Thyroid gland (tissue), 4 donors: ENCODE measurements at places on chromosomes 3 and 15. TPM values are rescaled to one million over a fixed set of nuclear protein-coding genes. Genes with fewer than 3 reads are reported as not detected.

- H3K4me1 ChIP-seq: no peaks in the 10 kb centered on the region
- H3K27ac ChIP-seq: no peak overlapping the region
- H3K27me3 ChIP-seq: no peaks in the 10 kb centered on the region
- DNase-seq: no peak
- no peak overlapping the region for H3K4me3 ChIP-seq
These were observed 60.9 kb upstream of the CDV3 start for GRCh38 chr3:133512416-133513089.

CAMKV gene
- not detected for total RNA-seq

SLC22A13 gene
- total RNA-seq: not detected

ZNF662 gene
- 14.2 TPM for total RNA-seq

DUOXA2 gene
- 11.8 TPM for total RNA-seq

EPHB1 gene
- 3.8 TPM for total RNA-seq

HYAL2 gene
- 133 TPM for total RNA-seq

DNA sequence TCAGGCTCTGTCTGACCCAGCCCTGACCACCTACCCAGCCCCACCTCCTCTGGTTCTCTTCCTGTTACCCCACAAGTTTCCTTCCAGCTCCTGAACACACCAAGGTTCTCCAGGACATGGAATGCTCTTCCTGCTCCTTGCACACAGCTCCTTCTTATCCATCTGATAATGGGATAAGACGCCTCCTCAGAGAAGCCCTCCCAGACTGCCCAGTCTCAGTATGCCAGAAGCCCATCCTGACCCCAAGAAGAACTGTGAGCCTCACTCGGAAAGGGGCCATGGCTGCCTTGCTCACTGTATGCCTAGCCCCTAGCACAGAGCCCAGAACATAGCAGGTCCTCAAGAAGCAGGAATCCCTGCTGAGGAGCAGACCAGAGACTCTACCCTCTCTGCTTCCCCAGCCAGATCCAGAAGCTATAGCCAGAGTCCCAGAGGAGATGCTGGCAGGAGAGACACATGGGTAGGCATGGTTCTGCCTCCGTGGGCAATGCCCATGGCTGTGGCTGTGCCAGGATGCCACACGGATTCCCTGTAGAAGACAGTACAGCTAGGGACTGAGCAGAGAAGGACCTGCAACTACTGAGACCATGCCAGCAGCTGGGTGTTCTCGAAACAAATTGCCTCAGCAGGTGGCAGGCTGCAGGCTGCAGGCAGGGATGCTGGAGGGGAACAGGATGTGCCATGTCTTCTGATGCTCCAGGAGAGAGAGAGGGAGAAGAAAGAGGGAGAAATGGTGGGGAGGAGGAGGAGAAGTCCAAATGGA is 74.0 kb upstream of the LINGO1 start:
- H3K27me3 ChIP-seq: no peaks in the 10 kb centered on the region
- H3K4me3 ChIP-seq: no peak overlapping the region
- no peak for DNase-seq
- no peaks in the 10 kb centered on the region for H3K36me3 ChIP-seq
- no peak overlapping the region for H3K27ac ChIP-seq

GRCh38 chr3:130085881-130086280 is 4.2 kb downstream of the ALG1L2 start:
- H3K4me3 ChIP-seq: no peak overlapping the region
- no peaks in the 10 kb centered on the region for H3K4me1 ChIP-seq
- no peaks in the 10 kb centered on the region for H3K27me3 ChIP-seq
- H3K27ac ChIP-seq: no peak overlapping the region
- no peaks in the 10 kb centered on the region for H3K36me3 ChIP-seq
- no peak for DNase-seq

SOX14 gene
- not detected for total RNA-seq
